Fibroblast of skin of back (primary cell): ENCODE measurements at places on chromosomes 7 and 10.
A peak's percentile ranks its signal among the peaks of the same experiment; 100 is the strongest.

DNA sequence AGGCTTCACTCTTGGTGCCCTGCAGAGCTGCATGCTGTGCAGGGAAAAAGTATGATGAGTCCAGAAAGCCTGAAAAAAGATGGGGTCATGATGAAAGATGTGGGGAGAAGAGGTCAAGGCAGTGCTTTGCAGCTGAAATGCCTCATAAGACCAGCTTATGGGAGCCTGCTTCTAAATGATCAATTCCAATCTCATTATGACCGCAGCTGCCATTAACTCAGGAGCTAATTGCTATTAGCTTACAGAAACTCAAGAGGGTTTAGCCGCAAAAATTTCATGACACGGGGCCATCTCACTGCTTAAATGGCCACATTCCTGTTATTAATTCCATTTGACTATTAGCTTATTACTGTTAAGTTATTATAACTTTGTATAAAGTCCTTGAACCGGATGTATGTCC is 502.9 kb upstream of the ZMIZ1 start:
- no peak for DNase-seq

GRCh38 chr10:48751730-48752129 is 67.1 kb downstream of the WDFY4 start:
- no peak for DNase-seq

DNA sequence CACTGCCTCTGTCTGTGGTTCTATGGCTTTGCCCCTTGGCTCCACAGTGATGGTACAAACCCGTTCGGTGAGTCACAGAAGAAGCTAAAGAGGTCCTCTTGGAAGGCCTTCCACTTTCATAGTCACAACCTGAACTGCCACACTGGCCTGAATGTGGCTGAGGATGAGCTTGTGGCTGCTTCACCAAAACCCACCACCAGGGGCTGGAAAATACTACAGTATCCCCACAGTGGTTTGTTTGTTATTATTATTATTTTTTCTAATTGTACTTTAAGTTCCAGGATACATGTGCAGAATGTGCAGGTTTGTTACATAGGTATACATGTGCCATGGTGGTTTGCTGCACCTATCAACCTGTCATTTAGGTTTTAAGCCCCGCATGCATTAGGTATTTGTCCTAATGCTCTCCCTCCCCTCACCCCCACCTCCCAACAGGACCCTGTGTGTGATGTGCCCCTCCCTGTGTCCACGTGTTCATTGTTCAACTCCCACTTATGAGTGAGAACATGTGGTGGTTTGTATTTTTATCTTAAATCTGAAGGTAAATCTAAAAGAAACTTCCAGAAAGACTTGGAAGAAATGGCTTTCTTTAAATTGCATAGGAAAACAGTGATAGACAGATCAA is 160.8 kb upstream of the NPSR1 start:
- no peak for DNase-seq

DNA sequence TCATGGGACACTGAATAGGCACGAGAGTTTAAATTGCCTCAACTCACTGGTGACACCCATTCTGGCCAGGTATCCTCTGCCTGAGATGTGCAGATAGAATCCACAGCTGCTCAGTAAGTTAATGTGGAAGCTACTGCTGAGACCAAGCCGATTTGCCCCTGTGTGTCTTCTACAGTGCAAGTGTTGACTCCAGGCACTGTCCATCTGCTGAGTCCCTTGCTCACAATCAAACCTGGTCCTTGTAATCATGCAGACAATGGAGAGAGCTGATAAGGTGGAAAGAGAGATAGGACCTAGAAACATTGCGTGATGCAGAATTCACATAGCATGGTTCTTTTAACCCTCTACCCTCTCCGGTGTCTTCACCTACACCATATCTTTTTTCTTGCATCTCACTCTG is 101.4 kb downstream of the ITGB8 start:
- DNase-seq: no peak

GRCh38 chr7:94429153-94429552 is 34.5 kb downstream of the COL1A2 start:
- peak; percentile 12 for DNase-seq

DNA sequence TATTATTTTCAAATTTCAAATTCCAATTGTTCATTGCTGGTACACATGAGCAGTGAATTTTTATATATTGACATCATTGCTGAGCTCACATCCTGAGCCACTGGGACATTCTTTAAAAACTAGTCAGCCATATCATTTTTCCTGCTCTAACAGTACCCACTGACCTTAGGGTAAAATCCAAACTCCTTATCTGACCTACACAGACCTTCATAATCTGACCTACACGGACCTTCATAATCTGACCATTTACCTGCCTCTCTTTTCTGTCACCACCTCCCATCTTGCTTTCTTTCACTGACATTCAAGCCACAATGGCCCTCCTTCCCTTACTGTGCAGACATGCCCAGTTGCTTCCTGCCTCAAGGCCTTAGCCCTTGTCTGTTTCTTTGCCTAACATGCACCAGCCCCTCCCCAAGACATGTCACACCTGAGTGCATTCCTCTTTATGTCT is 16.1 kb upstream of the CUZD1 start:
- DNase-seq: peak; percentile 83

GRCh38 chr10:113232928-113233511 is 283.0 kb downstream of the TCF7L2 start:
- no peak for DNase-seq

GRCh38 chr7:16393862-16394422 is 27.4 kb downstream of the CRPPA start:
- no peak for DNase-seq

GRCh38 chr10:3173171-3173878 is 743 bp upstream of the PITRM1 start:
- DNase-seq: no peak

- no peak for DNase-seq
Measured at GRCh38 chr7:149355390-149356048, 93.5 kb downstream of the ZNF783 start.

DNA sequence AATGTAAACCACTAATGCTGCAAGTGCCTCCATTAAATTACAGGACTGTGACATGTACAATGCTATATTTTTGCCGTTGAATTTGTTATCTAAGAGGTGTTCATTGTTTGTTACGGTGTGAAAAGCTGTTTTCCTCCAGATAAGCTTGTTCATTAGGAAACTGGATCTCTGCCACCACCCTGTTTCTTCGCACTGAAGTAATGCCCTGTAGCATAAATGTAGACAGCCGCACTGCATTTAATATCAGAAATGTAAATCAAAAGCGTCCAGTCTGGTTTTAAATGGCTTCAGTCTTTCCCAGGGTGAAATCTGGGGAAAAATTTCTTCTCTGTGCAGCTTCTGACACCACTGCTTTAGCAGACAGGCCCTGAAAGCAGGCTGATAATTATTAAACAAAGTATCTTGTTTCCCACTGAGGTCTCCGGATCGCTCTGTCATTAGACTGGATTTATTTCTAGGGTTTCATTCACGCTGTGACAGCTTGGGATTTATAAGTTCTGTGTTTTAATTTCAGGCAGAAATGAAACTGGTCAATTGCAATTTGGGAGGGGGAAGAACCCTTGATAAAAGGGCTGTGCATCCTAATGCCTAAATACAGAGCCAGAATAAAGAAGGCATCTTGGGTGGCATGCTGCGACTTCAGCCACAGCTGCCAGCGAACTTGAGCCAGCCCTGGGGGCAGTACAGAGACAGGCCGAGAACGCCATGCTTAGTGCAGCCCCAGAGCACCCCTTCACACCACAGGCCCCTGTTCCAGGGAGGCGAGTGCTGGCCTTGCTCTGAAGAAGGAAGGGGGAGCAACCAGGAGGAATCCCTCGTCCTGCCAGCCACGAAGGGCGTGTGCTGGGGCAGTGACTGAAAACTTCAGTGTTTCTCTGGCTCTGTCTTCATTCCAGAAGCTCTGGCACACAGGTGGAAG is 547.7 kb upstream of the GALNT17 start:
- DNase-seq: no peak

DNA sequence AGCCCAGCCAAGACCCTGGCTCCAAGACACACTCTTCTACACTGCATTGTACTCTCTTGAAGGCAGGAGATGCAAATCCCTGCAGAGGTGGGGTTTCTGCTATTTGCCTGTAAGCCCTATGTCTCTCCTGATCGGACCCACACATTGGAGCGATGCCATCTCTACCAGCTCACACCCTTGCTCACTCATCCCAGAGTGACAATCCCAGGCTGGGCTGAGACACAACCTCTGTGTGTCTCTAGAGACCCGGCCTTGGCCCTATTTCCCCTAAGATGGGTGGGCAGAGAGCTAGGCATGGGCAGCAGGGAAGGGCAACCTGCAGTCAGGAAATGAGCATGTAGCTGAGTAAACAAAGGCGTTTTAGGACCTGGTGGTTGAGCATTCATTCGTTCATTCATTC is 25.6 kb downstream of the CCDC3 start:
- DNase-seq: no peak

DNA sequence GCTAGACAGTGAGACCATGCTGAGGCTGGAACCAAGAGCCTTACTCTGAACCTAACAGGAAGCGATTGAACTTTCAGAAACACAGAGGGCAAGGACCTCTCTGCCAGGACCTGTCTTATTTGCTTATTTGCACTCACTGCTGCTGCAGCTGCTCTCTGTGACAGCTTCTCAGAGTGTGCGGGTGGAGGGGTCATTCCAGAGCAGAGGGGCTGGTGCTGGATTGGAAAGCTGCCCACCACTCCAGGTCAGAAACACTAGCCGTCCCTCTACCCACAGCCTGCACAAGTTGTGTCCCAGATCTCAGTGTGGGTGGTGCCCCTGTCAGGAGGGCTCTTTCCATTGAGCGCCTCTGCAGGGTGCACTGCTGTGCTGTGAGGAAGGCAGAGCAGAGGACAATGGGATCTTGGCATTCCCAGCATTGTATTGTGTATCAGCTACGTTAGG is 126.2 kb downstream of the CCNY start:
- DNase-seq: no peak

DNA sequence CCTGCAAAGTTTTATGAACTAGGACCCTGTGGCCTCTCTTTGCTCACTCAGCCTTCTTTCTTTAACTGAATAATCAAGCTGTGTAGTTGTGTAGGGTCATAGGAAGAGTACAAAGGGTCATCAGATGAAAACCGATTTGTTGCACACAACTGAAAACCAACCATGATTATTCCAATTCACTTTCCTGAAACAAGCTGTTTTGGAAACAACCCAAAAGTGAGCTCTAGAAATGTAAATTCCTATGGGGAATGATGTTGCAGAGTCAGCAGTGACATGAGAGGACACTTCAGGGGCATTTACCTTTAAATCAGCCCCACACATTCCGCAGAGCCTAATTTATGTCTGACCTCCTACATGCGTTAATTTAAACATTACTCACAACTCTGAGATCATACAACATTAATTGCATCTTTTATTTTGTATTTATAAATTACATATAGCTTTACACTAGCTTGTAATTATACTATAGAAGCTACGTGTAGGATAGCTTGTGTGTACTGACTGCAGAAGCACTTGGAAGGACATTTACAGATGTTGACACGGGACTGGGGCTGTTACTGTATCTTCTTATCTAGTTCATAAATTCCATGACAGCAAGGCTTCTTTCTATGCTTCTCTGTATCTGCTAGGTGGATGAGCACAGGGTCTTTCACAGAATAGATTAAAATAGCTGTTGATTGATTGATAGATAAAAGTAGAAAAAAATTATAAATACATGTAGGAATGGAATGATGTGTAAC is 139.9 kb upstream of the AKR1E2 start:
- no peak for DNase-seq

- DNase-seq: no peak
Measured at GRCh38 chr7:139646566-139646965, 123.1 kb downstream of the CLEC2L start.

GRCh38 chr7:45252857-45253256 is 95.3 kb downstream of the RAMP3 start:
- no peak for DNase-seq

GRCh38 chr10:89047397-89047796 is 56.8 kb downstream of the FAS start:
- DNase-seq: peak; percentile 43

DNA sequence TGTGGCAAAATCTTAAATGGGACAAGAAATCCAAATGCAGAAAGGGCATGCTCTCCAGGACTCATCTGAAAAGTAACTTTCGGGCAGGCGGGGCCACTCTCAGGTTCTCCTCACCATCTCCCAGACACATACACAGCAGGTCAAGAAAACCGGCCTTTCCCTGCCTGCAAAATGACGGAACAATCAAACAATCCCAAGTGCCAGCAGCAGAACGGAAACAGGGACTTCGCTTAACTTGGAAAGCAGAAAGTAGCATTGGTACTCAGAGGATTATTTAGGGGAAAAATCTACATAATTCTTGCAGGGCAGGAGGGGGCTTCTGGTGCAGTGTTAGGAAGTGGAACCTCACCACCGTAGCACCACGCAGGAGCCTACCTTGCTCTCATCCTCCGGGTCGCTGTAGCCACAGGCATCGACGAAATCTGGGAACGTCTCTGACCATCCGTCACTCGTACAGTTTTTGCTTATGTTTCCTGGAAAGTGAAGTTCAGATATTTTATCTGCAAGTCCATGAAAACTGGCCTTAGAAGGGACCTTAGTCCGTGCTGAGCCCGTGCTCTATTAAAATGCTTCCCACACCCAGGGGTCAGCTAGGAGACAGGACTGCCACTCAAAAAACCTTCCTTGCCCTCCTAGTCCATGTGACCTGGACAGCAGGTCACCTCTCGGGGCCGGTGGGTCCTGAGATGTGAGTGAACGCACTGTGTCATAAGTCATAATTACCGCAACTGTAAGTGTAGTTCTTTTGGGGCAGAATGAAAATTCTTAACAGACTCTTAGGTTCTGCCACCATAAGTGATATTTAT is 41.1 kb downstream of the VIPR2 start:
- DNase-seq: no peak

DNA sequence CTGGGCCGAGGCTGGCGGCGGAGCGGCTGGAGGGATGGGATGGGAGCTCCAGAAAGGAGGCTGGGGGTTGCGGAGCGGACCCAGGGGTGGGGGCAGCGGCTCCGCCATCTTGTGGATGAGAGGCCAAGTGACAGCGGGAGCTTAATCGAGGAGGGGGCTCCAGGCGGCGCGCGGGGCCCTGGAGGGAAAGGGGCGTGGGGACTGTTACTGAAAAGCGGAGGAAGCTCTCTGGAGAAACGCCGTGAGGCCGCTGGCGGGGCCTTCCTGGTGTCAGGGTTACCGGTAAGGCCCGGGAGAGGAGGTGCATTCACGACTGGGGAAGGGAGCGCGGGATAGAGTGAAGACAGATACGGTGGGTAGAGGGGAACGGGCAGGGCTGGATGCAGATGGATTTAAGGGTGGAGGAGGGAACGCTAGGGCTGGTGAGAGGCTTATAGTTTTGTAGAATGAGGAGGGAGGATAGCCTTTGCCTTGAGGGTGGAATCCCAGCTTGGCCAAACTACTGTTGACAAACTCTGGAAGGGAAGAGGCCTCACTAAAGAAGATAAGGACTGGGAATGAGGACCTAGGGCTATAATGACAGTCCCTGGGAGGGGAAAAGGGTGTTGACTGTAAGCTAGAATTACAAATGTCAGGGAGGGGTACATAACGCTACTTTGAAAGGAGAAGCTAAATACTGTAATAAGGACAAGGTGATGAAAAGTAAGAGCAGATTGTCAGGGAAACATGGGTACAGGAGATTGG is 535 bp downstream of the BTRC start:
- DNase-seq: peak; percentile 49

DNA sequence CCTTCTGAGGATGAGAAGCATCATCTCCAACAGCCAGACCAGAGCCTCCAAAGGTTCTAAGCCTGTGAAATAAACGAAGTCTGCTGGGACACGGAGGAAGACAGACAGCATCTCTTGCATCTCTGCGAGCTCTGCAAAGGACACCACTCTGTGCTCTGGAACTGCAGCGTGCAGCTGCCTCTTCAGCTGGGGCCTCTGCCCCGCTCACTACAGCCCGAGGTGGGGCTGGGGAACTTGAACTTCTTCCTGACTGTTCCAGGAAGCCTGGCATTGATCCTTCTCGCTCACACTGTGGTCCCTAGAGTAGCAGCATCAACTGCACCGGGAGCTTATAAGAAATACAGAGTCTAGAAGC is 163.3 kb downstream of the USP6NL start:
- DNase-seq: no peak
